ENCODE measurements at places on chromosomes 4 and X.

DNA sequence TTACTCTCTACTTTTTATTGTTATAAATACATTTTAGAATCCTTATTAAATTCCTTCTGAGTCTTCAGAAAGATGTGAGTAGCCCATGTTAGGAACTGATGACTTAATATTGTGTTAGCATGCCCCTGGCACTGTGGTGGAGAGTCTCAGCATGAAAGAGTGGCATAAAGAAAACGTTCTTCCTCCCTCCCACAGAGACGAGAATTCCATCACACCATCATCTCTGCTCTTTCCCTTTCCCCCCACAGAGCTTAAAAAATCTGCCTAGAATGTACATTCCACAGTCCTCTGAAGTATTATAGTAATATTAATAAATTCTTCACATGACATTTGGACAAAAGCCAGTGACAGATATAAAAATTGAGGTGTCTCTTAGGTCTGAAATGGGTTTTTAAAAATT lies 117.8 kb upstream of the DKK2 start:
- DNase-seq: no peak

DNA sequence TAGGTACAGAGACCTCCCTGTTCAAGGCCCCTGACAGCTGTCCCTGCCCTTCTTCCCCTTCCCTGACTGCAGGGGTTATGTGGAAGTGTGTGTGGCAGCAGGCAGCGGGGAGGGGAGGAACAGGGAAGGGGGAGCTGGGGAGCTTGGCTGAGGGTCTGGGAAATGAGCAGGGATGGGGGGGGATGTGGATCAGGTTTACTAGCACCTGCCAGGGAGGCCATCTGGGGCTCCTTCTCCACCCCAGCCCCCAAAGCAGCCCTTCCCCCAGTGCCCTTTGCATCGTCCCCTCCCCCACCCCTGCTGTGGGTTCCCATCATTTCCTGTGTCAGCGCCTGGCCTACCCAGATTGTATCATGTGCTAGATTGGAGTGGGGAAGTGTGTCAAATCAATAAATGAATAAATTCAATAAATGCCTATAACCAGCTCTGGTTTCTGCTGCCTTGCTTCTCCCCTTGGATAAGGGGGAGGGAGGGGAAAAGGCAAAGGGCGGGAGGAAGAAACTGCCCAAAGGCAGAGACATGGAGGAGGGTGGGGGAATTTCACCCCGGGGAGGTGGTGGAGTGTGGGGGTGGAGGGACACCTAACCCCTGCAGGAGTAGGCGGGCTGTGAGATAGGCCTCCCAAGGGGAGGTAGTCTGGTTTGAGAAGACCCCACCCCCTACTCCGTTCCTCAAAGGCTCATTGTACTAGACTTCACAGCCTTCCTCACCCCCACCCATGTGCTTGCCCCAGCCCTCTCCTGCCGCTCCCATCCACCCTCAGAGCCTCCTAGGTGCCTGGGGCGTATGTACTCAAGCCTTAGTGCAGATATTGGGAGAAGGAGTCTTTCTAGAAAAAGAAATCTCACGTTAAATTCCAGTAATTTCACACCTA lies 3.2 kb downstream of the CXorf65 start:
- no peak for DNase-seq

DNA sequence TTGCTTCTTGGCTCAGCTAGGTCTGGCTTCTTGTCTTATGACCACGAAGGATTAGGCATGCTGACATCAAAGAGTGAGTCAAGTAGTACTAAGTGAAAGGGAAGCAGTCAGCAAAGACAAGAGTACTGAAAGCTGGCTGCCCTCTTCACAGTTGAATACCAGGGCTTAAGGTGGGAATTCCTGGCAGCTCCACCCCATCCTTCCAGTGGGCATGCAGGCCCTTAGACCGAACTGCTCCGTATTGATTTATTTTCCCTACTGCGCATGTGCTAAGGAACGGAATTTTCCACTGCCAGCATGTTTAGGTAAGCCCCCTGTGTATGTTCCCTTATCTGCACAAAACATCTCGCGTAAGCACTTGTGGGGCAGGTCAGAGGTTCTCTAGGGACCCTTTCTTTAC lies 2320.1 kb downstream of the ARAP2 start:
- peak; percentile 60 for DNase-seq

DNA sequence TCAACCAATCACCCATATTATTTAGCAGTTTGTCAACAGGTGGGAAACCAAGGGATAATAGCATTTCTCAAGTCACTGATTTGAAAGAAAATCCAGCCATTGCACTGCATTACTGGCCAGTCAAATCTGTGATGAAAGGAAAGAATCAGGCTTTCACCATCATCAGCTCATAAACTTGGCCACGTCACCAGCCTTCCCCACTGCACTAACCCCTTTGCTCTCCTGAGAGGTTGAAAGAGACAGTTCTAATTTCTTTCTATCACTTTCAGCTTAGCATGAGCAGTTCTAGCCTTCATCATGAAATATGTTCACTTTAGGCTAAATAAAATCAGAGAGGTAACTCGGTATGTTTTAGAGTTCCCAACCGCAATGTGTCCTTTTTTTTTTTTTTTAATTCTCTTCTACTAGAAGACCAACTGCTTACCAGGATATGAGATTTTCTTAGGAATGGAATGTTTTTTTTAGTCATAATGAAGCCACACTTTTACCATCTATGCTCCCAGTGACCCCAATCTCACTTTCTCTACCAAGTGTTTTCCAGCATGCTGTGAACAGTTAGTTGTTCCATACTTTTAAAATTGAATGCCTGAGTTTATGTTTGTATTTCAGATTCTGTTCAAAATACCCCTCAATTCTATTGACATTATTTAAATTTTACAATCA lies 55.7 kb upstream of the SLC7A11 start:
- DNase-seq: no peak

DNA sequence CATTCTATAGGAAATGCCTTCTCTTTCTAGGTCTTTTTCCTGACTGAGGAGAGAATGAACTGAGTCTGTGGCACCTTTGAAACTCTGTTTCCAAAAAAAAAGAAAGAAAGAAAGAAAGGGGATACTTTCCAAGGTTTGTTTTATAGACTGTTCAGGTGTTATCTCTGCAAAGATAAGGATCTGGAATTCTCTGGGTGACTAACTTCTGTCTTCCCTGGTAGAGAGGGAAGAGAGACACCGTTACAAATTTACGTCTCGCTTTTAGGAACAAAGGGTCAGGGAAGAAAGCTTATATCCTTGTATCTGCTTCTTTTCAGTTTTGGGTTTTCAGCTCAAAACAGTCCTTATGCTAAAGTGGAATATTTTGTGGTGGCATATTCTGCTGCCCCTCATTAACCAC lies 314.1 kb downstream of the RAPGEF2 start:
- DNase-seq: no peak

- DNase-seq: no peak
Measured at GRCh38 chr4:184476695-184477094, 2.3 kb upstream of the IRF2 start.

- DNase-seq: no peak
Measured at GRCh38 chr4:158397781-158398180, 123.9 kb upstream of the RXFP1 start.

DNA sequence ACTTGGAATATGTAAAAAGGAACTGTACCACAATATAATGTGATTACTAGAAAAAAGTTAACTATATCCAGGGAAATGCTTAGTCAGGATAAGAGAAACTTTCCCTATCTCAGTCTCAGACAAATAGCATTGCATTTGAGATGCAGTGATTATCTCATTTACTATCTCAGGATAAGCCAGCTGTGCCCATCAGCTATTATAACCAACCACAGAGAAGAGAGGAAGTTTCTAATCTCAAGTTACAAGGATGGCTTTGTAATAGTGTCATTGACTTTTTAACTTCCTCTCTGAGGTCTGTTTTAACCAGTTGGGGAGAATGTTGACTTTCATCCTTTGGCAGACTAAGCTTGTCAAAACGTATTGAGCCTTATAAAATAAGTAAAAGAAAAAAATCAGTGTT lies 56.5 kb downstream of the SNX25 start:
- DNase-seq: peak; percentile 70

DNA sequence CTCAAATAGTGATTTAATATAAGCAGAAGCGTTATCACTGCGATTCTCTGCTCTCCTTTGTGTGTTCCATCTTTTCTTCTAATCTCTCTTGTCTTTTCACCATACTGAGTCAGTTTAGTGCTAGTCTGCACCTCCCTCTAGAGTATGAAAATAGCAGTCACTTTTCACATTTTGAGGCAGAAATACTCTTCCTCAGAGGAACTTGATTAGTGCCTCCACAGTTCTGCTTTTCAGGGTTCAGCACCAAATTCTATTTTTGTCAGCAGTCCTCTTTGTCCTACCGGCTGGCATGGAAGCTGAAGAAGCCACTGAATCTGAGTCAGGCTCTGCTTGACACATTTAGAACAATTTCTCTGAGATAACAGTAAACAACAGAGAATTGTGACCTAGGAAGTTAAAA lies 49.7 kb upstream of the ANKRD17 start:
- no peak for DNase-seq

GRCh38 chr4:15929540-15929939 lies 9.0 kb downstream of the FGFBP1 start:
- no peak for DNase-seq

DNA sequence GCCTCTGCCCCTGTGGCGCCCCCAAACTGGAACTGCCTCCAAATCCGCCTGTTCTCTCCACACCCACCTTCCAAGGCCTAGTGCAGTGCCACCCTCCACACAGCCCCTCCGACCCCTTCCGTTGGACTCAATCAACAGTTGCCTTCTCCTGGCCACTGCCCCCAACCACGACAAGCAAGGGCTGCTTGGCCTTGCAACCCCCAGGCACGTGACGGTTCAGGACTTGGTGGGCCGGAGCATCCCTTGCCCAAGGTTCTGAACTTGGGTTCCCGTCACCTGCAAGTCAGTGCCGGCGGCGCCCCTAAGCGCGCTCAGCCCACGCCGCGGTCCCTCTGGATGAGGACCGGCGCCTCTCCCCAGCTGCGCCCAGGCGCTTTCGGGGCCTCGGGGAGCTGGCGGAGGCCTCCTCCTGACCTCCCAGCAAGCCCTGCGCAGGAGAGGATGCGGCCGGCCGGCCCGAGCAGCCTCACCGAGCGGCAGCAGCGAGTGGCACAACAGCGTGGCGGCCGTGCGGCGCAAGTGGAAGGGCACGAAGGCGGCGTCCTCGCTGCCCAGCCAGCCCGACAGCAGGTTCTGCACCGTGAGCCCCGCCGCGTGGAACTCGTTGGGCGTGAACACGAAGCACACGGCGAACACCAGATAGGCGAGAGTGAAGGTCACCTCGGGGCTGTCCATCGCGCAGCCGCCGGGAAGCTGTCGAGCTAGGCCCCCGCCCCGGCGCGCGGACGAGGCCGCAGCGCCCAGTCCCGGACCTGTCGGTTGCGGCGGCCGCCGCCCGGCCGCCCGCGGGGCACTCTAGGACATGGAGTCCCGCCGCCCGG lies 750 bp downstream of the TMEM129 start:
- DNase-seq: no peak

- DNase-seq: no peak
Measured at GRCh38 chr4:183907871-183908683, 3.0 kb downstream of the STOX2 start.

All from non-pigmented ciliary epithelial cell (primary cell).